Activated gamma-delta T cell treated with Interleukin-2 at 50 U/mL for 16 hours (primary cell): ENCODE measurements at places on chromosomes 2 and 18.

DNA sequence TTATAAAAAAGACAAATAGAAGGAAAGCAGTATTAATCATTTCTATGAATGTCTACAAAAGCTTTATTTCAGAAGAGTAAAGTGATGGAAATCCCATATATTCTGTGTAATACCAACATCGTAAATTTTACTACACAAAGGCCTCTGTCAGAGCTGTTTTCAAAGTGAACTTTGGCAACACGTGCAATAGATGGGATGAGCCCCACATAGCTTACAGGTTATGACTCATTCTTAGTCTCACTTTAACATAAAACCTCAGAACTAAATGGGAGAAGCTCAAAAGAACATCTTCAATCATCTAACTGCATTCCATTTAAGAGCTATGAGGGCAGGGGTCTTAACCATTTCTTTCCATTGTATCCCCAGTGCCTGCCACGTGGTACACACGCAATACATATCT is 11.5 kb downstream of the VPS4B start:
- no peak for DNase-seq

- no peak for DNase-seq
These were observed 117.3 kb downstream of the FAM117B start for GRCh38 chr2:202752071-202752470.

DNA sequence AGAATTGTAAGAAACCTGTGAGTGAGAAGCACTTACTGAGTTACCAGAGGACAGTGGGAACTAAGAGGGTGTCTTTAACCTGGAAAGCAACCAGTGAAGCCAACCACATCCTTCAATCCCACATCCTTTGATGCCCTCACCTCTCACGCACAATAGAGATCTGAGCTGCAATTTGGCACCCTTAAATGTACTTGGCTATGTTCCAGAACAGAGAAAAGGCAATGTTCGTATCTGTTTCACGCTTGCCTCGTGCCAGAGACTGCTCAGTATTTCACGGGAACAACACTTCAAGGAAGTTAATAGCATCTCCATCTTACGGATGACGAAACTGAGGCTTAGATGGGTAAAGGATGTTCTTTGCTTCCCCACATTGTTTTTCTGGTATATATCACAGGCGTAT is 167.4 kb downstream of the DPP10 start:
- no peak for DNase-seq

GRCh38 chr18:67359873-67360838 is 156.4 kb downstream of the DSEL start:
- DNase-seq: no peak

- no peak for DNase-seq
These were observed 232.9 kb downstream of the GULP1 start for GRCh38 chr2:188524519-188525113.

DNA sequence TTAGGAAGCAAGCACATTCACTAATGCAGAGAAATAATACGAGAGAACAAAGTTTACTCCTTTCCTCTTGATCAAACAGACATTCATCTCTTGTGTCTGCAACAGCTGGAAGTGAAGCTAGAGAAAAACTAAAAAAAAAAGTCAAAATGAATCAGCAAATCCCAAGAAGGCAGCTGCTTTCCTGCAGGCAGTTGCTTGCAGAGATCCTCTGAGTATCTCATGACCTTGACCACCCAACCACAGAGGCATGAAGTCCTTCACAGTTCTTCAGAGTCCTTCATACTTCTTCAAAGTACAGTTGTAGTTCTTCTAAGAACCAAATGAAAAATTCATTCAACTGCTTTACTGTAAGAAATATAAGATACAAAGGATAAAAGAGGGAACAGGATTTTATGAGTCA is 97.2 kb upstream of the ACVR1C start:
- DNase-seq: no peak

- no peak for DNase-seq
These were observed 142.9 kb upstream of the MEX3C start for GRCh38 chr18:51340332-51340731.

- no peak for DNase-seq
These were observed 22.8 kb upstream of the PTMA start for GRCh38 chr2:231685349-231686191.

DNA sequence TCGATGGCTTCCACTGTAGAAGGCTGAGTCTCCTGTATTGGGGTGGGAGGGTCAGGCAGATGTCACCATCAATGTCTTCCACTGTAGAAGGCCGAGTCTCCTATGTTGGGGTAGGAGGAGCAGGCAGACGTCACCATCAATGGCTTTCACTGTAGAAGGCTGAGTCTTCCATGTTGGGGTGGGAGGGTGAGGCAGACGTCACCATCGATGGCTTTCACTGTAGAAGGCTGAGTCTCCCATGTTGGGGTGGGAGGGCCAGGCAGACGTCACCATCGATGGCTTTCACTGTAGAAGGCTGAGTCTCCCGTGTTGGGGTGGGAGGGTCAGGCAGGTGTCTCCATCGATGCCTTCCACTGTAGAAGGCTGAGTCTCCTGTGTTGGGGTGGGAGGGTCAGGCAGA is 117.5 kb upstream of the TPO start:
- no peak for DNase-seq

DNA sequence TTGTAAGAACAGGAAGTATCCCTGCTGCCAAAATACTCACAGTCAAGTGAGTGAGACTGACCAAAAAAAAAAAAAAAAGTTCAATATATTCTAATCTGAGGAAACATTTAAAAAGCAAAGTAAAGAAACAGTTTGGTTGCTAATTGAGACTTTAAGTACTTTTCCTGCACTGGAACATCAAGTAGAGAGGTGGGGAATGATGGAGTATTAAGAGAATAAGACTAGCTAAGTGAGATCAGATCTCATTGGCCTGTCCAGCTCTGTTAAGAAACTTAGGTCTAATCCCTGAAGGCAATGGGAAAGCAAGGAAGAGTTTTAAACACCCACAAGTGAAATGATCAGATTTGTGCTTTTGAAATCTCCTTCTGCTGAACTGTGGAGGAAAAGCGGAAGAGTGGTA is 27.8 kb upstream of the MAP4K3 start:
- no peak for DNase-seq

DNA sequence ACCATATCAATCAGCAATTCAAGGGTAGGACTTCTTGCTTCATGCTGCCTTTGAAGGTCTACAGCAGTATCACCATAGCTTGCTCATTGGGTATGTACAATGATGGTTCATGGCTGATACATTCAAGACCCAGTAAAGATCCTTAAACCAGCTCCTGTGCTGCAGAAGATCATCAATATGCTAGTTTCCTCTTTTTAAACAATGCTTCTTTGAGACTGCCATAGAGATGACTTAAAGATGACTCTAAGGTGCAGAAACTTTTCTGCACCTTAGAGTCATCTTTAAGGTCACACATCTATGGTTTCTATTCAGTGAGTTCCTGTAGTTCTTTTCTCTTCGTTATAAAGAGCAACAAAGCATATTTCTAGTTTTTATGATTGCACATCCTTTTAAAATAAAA is 102.8 kb upstream of the KLHL14 start:
- no peak for DNase-seq

GRCh38 chr2:195587966-195588365 is 69.1 kb upstream of the SLC39A10 start:
- no peak for DNase-seq

DNA sequence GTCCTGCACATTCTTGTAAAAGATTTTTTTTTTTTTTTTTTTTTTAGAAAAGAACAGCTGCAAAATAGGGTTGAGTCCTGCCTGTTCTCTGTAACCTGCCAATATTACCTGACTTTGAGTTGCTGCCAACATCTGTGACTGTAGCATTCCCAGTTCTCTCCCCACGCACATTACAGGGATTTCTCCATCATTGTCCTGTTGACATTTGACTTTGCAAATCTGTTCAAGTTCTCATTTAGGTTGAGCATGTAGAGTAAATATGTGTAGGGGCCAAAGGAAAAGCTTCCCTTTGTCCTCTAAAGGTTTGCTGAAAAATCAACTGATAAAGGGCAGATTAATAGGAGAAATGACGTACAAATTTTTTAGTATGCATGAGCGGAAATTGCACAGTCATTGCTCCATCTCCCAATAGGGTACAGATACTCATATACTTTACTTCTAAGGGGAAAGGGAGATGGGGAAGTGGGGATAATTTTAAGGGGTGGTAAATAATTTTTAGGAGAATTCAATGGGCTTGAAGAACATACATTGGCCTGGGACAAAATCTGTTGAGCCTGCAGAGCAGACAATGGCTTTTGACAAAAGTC is 385.5 kb downstream of the PIK3C3 start:
- no peak for DNase-seq

- DNase-seq: no peak
These were observed 158.5 kb upstream of the LMAN1 start for GRCh38 chr18:59517446-59518165.

DNA sequence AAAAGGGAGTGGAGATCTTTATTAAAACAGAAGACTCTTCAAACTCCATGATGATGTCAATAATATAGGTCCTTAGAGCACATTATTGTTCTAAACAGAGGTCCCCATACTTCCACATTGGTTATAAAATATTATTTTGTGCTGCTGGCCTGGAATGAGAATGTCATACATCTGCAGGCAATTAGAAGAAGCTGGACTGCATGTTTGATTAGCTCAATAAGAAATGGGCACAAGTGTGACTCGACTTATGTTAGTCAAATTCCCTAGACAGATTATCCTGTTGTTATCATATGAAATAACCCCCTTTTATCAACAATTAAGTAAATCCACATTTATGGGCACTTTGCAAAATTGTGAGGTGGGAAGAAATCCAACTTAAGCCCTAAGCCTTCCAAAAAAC is 8.8 kb downstream of the EFEMP1 start:
- DNase-seq: no peak

GRCh38 chr2:139867601-139868226 is 1087.5 kb upstream of the NXPH2 start:
- DNase-seq: no peak

DNA sequence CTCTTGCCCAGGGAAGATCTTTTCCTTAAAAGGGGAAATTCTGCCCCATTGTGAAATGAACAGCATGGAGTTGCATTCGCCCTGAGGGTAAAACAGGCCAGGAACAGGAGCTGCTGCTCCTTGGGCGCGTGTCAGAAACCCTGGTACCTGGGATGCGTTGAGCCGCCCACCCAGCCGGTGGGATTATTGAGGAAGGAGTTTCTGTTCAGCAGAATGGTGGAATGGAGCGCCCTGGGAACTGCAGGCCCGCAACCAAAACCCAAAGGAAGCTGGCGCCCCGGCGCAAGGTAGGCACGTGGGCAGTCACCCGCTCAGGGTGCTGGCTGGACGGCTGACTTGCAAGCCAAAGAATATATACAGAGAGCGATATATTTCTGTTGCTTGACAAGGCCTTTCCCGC is 73.5 kb downstream of the MTCL1 start:
- no peak for DNase-seq

DNA sequence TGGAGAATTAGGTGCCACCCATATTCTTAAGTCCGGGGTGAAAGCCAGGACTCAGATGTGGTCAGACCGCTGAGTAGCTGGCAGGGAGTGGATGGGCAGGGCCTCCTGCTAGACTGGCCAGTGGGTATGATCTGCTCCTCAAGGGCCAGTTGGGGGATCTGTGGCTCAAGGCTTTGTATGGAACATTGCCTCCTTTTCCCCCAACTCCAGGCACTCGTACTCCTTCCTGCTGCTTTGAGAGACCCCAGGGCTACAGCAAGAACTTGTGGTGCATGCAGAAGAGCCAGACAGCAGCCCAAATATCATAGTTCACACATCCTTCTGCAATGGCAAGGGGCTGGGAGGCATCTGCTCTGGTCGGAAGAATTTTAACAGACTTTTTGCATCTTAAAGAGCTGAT is 61.7 kb downstream of the PDCL3 start:
- no peak for DNase-seq
